IPS-NIHi11 (cell line): ENCODE measurements at places on chromosomes 16 and 17.

- DNase-seq = no peak
These were observed 75.9 kb upstream of the ZNF750 start for GRCh38 chr17:82915757-82916027.

DNA sequence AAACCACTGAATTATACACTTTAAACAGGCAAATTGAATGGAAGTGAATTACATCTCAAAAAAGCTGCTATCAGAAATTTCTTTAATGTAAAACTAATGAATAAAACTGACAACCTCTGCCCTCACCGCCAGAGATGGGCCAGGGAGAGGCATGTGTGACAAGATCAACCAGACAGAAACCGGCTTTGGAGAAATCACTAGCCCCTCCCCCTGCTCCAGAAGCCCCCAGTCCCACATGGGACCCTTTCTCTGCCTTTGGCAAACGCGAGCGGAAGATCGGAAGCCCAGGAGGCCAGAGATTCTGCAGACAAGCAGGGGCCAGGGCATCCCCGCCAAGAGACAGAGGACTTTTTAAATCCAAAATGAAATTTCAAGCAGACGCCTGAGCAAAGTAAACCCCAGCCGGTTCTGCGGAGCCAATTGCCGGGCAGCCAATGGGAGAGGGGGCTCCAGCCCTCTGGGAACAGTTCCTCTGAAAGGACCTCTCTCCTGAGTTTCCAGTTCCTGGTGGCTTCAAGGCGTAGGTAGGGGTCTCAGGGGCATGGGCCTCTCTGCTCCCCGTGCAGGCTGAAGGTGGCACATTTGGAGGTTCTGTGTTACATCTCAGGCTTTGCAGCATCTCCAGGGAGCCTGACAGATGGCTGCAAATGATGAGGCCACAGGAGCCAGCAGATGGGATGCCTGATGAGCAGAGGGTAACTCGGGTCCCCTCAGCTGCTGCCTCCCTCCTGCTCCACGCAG, 118.1 kb downstream of the GSG1L start:
- DNase-seq = peak; percentile 39

- no peak for DNase-seq
These were observed 57.3 kb downstream of the SLC6A2 start for GRCh38 chr16:55713103-55713502.

- no peak for DNase-seq
These were observed 299.6 kb downstream of the MAP2K4 start for GRCh38 chr17:12320286-12320685.

GRCh38 chr17:41048441-41048840, 1.3 kb upstream of the KRTAP2-1 start:
- DNase-seq = no peak

DNA sequence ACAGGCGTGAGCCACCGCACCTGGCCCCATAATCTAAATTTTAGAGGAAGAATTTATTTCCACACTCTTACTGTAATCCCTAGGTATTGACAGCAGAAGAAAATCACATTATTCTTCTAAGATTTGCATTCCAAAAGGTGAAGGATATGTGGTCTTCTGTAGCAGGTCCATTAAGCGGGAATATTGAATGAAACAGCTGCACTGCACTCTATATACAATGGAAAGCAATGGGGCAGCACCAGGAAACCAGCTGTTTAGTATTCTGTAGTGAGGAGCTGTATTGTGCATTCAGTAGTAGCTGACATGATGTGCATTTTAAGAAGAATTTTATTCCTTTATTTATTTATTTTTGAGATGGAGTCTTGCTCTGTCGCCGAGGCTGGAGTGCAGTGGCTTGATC, 49.6 kb downstream of the PSMD12 start:
- DNase-seq = no peak

- DNase-seq = no peak
These were observed 894 bp downstream of the RNF227 start for GRCh38 chr17:7915179-7915610.

GRCh38 chr16:53721017-53721416, 17.1 kb downstream of the FTO start:
- DNase-seq = no peak

DNA sequence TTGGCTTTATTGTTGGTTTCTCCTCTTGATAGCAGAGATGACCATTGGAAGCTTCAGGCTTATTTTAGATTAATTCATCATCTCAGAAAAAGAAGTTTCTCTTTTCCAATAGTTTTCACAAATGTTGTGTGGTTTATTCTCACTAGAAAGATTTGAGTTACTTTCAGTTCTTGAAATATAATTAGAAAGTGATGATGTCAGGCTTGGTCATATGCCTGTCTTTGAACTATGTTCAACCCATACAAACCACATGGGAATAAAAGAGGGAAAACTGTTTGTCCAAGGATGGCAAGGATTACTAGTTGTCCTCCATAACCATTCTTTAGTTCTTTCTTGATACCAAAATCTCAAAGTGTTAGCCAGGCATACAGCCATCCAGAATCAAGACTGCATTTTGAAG, 3.7 kb upstream of the HS3ST2 start:
- DNase-seq = no peak

- DNase-seq = no peak
These were observed 91.4 kb downstream of the WDR59 start for GRCh38 chr16:74893541-74893940.

GRCh38 chr16:79381603-79382042, 218.9 kb downstream of the MAF start:
- DNase-seq = no peak

GRCh38 chr17:75135946-75136345, 4.4 kb upstream of the NT5C start:
- DNase-seq = no peak

GRCh38 chr17:79777120-79777893, 641 bp upstream of the CBX2 start:
- DNase-seq = peak; percentile 83

- DNase-seq = no peak
These were observed 242.1 kb downstream of the MSI2 start for GRCh38 chr17:57498443-57498842.

- DNase-seq = no peak
These were observed 22.0 kb downstream of the OR3A1 start for GRCh38 chr17:3276126-3276525.

GRCh38 chr17:63364387-63364786, 81.7 kb downstream of the CYB561 start:
- no peak for DNase-seq

- DNase-seq = no peak
These were observed 1265.1 kb upstream of the CDH8 start for GRCh38 chr16:63301349-63301748.

DNA sequence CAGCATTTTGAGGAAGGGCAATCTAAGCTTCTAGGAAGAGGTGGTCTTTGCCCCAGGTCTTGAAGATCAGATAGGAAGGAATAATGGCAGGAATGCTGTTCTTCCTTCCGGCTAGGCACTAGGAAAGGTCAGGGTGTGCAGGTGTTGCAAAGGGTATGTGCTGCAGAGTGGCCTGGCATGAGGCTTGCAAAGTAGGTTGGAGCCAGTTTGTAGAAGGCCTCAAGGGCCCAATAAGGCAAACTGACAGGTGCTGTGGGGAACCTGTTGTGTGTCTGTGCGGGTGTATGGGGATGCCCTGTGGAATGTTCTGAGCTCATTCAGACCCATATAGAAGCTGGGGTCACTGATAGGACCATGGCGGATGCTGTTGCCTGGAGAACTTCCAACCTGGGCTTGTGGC, 12.7 kb downstream of the MSI2 start:
- DNase-seq = no peak

GRCh38 chr17:8016632-8017424, 14.4 kb downstream of the GUCY2D start:
- DNase-seq = peak; percentile 77

DNA sequence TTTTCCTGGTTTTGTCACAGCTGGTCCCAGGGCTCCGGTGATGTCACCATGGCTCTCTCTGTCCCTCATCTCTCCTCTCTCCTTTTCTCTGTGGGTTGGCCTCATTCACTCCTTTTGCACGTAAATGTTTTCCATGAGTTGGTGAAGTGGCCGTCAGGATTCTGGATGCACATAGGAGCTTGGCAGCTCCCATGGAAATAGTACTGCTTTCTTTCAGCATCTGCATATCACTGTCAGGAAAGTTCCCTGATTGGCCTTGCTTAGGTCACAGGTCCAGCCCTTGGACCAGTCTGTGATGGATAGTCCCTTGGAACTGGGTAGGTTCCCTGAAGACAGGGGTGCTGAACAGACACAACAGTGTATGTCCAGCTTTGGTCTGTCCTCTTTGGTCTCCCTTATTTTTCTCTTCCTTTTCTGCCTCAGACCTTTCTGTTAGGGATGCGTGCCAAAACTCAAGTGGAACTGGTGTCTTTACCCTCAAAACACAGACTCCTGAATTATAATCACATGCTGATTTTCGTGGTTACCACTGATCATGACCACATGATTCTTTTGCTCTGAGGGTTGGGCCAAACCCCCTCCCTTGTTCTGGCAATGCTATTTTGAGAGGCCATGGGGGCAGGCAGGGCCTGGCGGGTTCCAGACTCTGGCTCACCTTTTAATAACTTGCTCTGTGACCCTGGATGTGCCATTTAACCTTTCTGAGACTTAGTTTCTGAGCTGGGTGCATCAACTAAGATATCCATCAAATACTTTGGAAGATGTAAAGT, 99.0 kb downstream of the MSI2 start:
- no peak for DNase-seq

GRCh38 chr16:1257561-1258224, 1.8 kb downstream of the TPSD1 start:
- DNase-seq = no peak

GRCh38 chr17:42901535-42902229, 1.1 kb downstream of the G6PC1 start:
- no peak for DNase-seq

DNA sequence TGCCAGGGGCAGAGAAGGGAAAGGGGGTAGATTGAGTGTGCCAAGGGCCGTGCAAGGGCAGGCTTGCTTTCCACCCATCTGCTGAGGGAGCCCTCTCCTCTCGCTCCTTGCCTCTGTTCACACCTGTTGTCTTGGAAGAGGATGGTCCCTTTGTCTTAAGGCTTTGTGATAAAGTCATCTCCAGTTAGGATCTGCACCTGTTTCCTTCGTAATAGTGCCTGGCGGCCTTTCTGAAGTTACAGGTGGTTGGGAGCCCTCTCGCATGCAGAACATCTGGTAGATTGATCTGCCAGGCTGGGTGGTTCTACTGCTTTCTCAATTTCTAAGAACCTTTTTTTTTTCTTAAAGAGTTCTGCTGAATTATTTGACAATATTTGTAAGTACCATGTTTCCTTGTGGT, 16.3 kb downstream of the UBFD1 start:
- DNase-seq = no peak

DNA sequence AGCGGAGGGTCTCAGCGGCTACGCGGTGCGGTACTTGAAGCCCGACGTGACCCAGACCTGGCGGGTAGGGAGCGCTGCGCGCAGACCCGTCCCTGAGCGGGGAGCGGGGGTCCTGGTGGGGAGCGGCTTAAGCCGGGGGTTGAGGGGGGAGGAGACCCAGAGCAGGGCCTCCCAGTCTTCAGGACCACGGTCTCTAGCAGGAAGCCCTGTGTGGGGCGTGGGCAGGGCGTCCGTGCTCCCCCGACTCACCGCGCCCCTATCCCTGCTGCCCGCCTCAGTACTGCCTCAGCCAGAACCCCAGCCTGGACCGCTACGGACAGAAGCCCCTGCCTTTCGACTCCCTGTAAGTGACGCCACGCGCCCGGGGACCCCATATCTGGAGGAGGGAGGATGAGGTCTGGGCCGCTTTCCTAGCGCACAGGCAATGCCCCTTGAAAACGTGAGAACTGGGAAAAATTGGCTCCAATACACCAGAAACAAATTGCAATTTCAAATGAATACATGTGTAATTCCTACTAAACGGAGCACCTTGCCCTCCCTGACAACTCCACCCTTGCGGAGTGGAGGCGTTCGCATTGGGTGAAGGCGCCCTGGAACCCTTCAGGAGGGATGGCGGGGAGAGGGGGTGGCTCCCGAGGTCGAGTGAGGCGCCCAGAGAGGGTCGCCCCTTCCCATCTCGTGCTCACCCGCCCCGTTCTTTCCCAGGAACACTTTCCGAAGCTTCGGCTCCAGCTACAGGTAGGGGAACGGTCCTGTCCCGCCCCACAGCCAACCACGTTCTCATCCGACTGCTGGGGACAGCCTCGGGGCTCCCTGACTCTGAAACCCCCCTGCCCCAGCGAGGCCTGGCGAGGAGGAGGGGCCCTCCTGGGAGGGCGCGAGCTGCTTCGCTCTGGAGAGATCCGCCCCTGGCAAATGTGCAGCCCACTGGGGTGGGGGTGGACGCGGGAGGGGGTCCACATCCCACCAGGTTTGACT, 14.6 kb upstream of the CNGB1 start:
- DNase-seq = peak; percentile 78
